ENCODE measurements at places on chromosomes 6 and 20. TPM values are rescaled to one million over a fixed set of nuclear protein-coding genes. Genes with fewer than 3 reads are reported as not detected.

TMEM217 gene
- total RNA-seq = not detected

METTL24 gene
- 1.5 TPM for total RNA-seq

KCNK5 gene
- total RNA-seq = 0.71 TPM

PCK1 gene
- not detected for total RNA-seq

NTSR1 gene
- 4.0 TPM for total RNA-seq

HDGFL1 gene
- not detected for total RNA-seq

ERVFRD-1 gene
- not detected for total RNA-seq

RAET1E gene
- total RNA-seq = not detected

WFDC11 gene
- not detected for total RNA-seq

MPIG6B gene
- not detected for total RNA-seq

FAM83B gene
- total RNA-seq = not detected

RPL10A gene
- total RNA-seq = 690 TPM

TTK gene
- total RNA-seq = 6.3 TPM

SLC22A23 gene
- total RNA-seq = 102 TPM

BCAS1 gene
- total RNA-seq = 0.32 TPM

PSORS1C1 gene
- not detected for total RNA-seq

CABLES2 gene
- total RNA-seq = 25.3 TPM

GJA10 gene
- total RNA-seq = not detected

PLN gene
- total RNA-seq = not detected

MCCD1 gene
- not detected for total RNA-seq

FLOT1 gene
- total RNA-seq = 191 TPM

C20orf202 gene
- total RNA-seq = not detected

FKBP1A gene
- total RNA-seq = 350 TPM

KHDC3L gene
- total RNA-seq = not detected

FAXC gene
- 68.9 TPM for total RNA-seq

SLC17A1 gene
- not detected for total RNA-seq

FOXS1 gene
- not detected for total RNA-seq

Measured in glutamatergic neuron (in vitro differentiated cells).